ENCODE measurements at places on chromosomes 1 and 21.

- no peak for DNase-seq
Observed at GRCh38 chr1:226116673-226117072, 54.2 kb downstream of the H3-3A start.

- DNase-seq = no peak
Observed at GRCh38 chr1:161958425-161958824, 65.2 kb downstream of the OLFML2B start.

DNA sequence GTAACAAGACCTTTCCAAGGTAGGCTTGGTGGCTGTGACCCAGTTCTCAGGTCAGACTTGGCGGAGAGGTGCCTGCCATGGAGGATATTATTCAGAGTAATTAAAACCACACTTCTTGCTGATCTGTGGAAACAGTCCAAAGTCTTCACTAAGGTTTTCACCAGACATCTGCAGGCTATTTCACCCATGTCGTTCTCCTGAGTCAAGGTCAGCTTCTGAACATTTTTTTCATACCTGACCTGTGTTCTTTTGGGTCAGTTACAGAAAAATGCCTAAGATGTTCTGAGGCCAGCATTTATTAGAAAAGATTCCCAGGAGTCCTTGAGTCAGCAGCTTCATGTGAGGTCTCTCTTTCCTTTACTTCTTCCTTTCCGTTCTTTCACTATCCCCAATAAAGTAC, 54.9 kb downstream of the RGL1 start:
- no peak for DNase-seq

GRCh38 chr1:19191811-19192210, 18.3 kb downstream of the UBR4 start:
- no peak for DNase-seq

DNA sequence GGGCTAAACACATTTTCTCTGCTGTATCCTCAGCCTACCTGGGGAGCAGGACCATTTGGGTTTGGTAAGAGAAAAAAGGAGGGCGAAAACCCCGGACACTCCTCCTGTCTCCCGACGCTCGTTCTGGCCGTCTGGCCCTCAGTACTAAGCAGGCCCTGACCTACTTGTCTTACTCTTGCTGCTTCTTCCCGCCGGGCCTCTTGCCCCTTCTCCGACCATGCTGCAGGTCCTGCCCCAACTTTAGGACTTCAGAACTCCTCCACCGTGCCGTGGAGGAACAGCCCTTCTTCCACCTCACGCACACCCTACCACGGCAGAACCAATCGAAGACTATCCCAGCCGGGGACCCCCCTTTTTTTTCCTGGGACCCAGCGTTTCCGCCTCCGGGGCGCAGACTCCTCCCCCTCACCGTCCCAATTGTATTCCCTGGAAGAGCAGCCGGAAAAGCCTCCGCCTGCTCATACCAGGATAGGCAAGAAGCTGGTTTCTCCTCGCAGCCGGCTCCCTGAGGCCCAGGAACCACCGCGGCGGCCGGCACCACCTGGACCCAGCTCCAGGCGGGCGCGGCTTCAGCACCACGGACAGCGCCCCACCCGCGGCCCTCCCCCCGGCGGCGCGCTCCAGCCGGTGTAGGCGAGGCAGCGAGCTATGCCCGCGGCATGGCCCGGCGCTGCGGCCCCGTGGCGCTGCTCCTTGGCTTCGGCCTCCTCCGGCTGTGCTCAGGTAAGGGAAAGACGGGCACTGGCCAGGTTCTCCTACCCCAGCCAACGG, at the start of gene CHRNB2:
TSS of gene CHRNB2 (plus strand) at position 393 of the 771 bp plus-strand sequence. CDS start at position 660, 267 bp downstream.
- peak; percentile 80 for DNase-seq

GRCh38 chr1:241808265-241808664, 39.7 kb upstream of the EXO1 start:
- DNase-seq = no peak

DNA sequence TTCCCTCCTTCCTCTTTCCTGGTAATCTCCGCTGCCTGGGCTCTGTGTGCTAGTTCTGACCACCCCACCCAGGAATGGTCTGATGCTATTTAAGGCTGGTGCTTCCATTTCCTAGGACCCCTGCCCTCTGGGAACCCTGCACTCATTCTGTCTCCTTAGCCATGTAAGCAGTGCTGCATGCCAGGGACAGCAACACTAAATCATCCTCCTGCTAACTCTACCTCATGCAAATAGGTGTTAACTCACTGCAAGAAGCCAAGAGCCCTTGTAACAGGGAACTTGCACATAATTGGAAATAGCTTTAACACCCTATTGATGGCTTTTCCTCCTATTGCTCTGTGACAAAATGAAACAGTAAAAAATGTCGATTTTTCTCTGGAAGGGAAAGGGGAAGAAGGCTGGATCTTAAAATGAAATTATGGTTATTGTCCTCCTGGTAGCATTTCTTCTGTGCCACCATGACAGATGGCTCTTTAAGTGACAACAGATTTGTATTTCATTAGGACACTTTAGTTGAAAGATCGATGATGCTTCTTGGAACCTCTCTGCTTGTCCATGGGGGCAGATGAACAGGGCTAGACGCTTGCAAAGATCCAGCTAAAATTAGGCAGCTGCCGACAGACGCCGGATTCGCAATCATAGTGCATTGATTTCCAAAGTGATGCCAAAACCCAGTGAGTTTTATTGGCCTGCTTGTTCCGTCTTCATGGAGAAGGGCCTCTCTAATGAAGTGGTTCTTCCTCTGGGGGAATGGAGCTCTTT, 551.7 kb downstream of the MATN1 start:
- no peak for DNase-seq

DNA sequence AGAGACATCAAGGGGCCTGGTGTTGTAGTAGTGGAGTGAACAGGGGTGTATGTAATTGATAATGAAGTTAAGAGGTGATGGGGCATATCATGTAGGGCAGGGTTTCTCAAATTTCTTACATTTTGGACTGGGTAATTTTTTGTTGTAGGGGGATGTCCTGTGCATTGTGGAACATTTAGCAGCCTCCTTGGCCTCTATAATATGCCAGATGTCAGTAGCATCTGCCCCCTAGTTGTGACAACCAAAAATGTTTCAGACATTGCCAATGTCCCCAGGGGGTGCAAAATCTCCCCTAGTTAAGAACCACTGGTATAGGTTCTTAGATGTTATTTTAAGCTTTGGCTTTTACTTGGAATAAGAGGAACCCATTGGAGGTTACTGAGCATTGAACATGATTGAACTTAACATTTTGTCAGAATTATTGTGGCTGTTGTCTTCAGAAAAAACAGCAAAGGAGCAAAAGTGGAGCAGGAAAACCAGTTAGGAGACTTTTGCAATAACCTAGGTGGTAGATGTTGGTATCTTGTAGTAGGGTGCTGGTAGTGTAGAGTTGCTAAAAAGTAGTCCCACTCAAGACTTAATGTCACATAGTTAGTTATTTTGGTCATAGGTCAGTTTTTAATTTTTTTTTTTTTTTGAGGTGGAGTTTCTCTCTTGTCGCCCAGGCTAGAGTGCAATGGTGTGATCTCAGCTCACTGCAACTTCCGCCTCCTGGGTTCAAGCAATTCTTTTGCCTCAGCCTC, 6.2 kb downstream of the ZNF326 start:
- no peak for DNase-seq

GRCh38 chr1:174074757-174075156, 52.6 kb upstream of the RC3H1 start:
- no peak for DNase-seq

DNA sequence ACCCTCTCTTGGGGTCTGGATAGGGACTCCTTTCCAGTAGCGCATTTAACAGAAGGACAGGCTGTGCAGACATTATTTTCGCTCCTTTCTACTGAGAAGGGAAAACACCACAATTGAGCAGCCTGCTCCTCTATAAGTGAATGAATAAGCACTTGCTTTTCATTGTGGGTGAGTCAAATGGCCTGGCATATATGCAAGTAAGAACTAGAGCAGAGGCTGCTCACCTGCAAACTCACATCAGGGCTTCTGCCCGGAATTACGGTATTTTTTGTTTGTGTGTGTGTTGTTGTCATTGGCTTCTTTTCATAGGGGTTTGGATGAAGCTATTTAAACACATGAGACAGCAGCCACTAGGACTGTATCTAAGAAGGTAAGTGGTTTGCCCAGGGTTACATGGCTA, 200.1 kb upstream of the CAMK1G start:
- DNase-seq = no peak

GRCh38 chr1:26838474-26839338, 12.2 kb downstream of the ZDHHC18 start:
- peak; percentile 72 for DNase-seq

DNA sequence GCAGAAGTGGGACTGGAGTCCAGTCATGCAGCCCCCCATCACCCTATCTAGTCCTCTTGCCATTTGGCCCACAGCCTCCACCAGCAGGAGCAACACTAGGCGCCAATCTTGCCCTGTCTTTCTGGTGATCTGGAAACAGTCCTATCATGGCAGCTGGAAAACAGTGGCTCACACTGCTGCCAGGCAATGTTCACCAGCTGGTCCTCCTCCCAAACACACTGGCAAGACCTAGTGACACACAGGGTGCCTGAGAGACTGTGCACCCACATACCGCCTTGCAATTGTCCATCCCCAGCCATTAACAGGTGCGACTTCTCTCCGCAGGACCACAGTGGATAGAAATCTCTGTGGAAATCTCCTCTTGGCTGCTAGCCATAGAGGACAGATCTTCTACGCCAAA, 105.5 kb downstream of the HIVEP3 start:
- DNase-seq = no peak

DNA sequence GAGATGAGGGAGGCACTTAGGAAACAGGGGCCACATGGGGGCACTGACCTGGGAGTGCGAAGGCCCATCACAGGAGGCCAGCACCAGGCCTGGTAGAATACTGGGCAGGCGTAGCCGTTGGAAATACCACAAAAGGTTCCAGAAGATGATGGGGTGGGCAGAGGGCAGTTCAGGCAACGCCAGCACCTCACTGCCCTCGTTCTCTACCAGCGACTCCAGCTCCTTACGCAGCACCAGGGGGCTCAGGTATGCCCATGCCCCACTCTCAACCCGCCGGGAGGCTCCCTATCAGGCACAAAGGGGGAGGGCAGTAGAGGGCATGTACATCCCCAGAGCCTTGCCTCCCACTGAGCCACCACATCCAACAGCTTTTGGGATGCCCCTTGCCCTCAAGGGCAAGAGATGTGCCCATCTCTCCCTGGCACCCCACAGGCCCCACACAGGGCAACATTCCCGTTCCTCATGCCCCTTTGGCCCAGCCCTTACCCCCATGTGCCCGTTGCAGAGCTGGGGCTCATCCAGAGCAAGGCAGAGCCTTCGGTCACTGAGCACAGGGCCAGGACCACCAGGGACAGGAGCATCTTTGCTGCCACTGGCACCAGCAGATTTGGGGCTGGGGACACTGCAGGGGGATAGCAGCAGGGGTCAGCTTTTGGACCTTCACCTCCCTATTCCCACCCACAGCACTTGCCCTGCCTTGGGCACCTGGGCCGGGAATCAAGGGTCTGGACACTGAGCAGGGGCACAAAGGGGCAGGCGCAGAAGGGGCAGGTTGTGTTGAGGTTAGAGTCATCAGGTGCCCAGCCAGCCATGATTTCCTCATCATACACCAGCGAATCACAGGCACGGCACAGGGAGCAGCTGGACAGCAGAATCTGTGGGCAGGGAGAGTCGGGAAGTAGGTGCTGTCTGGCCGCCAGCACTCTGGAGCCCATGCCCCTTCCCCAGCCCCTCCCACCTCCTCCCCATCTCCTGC, 9.7 kb upstream of the GATAD2B start:
- DNase-seq = no peak

DNA sequence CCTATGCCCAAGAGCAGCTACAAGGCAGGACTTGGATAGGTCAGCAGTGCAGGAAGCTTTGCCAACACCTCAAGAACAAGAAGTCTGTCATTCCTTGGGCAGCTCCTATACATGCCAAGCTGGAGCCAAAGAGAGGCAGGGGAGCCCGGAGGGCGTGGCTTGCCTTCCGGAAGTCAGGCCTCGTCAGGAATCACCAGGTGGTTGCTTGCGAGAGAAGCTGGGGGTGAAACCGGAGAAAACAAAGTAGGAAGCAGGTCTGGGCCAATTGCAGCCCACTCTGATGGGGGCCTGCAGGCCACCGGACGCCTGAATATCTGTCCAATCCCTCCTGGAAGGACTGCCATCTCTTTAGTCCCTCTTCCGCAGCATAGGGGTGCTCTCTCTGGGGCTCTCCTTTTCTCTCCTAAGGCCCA, 794 bp upstream of the FAM76A start:
- DNase-seq = no peak

- DNase-seq = no peak
Observed at GRCh38 chr1:101278845-101279244, 42.0 kb downstream of the S1PR1 start.

- no peak for DNase-seq
Observed at GRCh38 chr1:22176258-22176657, 33.4 kb upstream of the WNT4 start.

- DNase-seq = no peak
Observed at GRCh38 chr1:107897438-107898345, 67.3 kb downstream of the VAV3 start.

DNA sequence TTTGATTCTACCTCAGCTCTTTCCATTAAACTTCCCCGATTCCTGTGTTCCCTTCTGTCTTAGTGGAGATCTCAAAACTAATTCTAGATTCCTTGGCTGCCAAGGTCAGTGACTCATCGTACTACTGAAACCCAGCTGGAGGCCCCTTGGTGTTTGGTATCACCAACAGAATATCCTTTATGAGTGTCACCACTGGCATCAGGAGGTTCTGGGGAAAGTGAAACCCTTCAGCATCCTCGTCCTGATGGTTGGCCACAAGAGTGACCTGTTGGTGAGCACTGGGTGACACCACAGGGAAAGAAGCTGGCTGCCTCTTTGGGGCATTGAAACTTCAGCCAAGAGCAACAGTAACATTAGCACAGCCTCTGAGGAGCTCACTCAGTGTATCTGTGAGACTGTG, 9.6 kb downstream of the RAB42 start:
- no peak for DNase-seq

- DNase-seq = no peak
Observed at GRCh38 chr1:72434070-72434469, 151.7 kb upstream of the NEGR1 start.

DNA sequence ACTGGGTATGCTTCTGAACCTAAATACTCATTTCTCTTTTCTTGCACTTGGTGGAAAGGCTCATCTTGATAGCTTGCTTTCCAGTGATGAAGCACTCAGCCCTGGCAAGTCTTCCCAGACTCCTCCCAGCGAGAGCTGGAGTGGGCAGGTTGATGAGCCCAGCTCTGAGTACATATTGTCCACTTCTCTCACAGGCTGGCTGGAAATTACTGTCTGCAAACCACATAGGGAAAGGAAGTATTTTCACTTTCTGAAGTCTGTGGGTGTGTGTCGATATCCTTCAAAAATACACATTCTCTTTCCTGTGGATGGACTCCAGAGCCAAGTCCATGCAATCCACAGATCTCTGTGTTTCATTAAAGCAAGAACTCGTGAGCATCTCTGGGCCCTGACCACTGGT, 38.7 kb upstream of the CNTN2 start:
- DNase-seq = no peak

DNA sequence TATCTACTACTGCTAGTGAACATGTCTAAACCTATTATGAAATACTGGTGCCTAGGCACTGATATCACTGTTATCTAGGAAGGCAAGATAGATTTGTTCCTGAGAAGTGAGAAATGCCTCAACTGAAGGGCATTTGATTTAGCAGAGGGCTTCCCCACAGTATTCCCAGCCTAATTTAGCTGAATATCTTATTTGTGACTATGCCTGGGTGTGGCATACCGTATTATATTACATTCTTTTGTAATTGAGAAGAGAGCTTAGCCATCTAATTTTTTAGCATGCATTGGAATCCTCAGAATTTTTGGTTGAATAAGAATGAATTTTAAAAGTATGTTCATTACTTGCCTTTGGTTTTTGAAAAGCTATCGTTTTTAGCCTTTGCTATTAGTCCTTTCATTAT, 99.1 kb downstream of the ZP4 start:
- no peak for DNase-seq

Data from T-helper 17 cell (primary cell).